Esophagus squamous epithelium (tissue), 5 donors: ENCODE measurements at places on chromosomes 3 and 15.

GRCh38 chr15:70356062-70356860 lies 258.5 kb upstream of the TLE3 start:
- DNase-seq = no peak

- no peak for DNase-seq
Observed at GRCh38 chr3:175208326-175208725, 349.2 kb downstream of the NAALADL2 start.

GRCh38 chr3:126551121-126551838 lies 7.5 kb downstream of the C3orf22 start:
- no peak for DNase-seq

GRCh38 chr15:56207711-56208110 lies 36.0 kb downstream of the RFX7 start:
- no peak for DNase-seq

- no peak for DNase-seq
Observed at GRCh38 chr3:57169872-57170623, 4.9 kb upstream of the IL17RD start.

- no peak for DNase-seq
Observed at GRCh38 chr3:78176869-78177268, 1137.0 kb downstream of the ROBO2 start.

GRCh38 chr15:71278989-71279756 lies 163.9 kb downstream of the THSD4 start:
- DNase-seq = no peak

GRCh38 chr3:105752791-105753415 lies 115.9 kb downstream of the CBLB start:
- no peak for DNase-seq

DNA sequence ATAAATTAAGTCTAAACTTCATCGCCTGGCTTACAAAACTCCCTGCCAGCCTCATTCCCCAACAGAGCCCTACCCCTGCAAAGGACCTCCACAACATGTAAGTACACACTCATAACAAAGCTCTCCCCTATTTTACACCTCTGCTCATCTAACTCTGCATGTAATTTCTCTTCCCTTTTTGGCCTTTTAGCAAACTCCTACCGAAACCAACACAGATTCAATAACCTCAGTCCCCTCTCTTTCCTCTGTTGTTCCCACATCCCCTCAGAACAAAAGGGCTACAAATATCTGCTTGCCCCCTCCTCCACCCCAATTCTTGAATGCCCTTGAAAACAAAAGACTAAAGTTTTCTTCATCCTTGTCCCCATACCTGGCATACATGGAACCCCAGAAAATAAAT lies 662 bp downstream of the UBL7 start:
- DNase-seq = no peak

- no peak for DNase-seq
Observed at GRCh38 chr15:69679623-69680228, 227.1 kb downstream of the RPLP1 start.

GRCh38 chr15:23565395-23566070 lies at the start of gene MKRN3:
Gene MKRN3, plus strand, starts transcription at chr15:23565674. Its CDS starts 109 bp downstream, at chr15:23565783.
- no peak for DNase-seq

DNA sequence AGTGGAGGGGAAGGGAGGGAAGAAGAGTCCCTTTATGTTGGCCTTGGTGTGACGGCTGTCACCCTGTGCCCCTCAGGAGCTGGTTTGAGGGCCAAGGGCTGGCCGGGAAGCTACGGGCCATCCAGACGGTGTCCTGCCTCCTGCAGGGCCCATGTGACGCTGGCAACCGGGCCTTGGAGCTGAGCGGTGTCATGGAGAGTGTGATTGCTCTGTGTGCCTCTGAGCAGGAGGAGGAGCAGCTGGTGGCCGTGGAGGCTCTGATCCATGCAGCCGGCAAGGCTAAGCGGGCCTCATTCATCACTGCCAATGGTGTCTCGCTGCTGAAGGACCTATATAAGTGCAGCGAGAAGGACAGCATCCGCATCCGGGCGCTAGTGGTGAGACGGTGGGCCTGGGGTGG lies 8.1 kb upstream of the RCCD1 start:
- DNase-seq = no peak

DNA sequence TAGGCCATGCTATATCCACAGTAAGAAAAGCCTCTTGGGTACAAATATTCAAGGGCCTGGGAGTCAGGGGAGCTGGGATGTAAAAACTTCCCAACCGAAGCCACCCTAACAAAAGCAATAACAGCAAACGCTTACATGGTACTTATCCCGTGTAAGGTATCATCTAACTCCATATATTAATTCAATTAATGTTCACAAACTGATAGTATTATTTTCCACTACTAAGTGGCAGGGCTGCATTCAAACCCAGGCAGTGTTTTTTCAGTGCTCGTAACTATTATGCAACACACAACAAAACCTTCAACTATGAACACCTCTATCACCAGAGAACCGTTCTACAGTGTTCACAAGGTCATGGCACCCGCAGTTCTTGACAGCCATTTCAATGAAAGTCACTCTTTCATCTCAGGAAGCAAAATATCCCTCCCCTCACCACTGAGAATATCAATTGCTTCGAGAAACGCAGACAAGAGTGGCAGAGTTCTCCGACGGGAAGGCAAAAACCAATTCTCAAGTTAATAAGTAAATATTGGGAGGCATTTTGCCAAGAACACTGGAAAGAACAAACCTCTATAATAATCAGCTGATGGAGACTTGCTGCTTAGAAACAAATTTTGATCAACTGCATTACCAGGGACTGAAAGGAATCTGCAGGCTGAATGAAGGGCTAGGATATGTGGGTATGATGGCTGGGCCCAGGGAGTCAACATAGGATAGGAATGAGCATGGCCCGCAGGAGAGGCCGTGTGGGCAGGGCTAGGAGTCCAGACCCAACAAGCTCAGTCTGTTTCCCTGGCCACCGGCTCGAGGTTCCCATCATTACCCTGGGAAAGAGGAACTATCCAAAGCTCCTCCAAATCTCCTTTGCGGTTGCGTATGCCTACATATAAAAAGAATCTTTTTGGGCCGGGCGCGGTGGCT lies 72.3 kb downstream of the XXYLT1 start:
- no peak for DNase-seq

DNA sequence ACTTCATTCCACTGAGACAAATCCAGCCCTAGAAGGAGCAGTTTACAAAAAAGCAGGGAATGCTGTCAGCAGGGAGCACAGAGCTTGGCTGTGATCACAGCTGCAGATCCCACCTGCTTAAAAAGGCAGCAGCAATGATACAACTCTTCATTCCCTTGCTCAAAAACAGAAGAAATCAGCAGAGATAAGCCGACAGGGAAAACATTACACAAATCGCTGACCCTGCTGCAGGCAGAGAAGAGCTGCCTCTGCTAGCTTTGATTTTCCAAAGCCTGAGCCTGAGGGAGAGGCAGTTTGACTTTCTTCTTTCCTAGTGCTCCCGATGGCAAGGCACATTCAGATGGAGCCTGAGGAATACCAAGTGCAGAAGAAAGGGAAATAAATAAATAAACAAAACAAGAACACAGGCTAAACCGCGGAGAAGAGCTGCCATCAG lies 80.2 kb downstream of the SHQ1 start:
- DNase-seq = no peak

GRCh38 chr15:43249699-43250203 lies 17.0 kb downstream of the TGM5 start:
- DNase-seq = no peak

DNA sequence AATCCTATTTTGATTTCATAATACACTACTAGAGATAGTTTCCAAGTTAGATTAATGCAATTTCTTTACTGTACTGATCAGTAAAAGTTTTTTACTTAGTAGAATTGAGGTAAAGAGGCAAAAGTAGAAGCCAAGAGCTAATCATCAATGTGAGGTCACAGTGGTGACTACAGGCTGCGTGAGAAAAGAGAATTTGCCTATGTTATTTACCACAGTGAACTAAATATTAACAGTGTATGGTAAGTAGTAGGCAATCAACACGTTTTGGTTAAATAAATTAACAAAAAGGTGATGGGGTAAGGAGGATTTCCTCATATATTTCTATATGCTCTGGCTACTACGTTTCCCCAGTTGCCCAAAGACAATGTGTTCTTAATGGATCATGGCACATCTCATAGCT lies 202.2 kb upstream of the CMC1 start:
- no peak for DNase-seq

GRCh38 chr15:63196842-63197241 lies 7.4 kb downstream of the RAB8B start:
- no peak for DNase-seq

DNA sequence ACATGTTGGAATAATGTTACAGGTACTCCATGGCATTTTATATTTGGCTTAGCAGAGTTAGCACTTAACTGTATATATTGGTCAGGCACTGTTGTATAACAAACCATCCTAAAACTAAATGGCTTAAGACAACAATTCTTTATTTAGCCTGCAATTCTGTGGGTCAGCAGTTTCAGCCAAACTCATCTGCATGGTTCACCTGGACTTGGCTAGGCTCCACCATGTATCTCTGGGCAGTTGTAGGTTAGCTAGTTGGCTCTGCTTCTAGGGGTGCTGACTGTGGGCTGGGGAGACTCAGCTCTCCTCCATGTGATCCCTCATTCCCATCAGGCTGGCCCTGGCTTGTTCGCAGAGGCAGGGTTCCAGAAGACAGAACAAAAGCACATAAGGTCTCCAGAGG lies 34.4 kb downstream of the RARB start:
- DNase-seq = no peak

- DNase-seq = no peak
Observed at GRCh38 chr3:184291044-184291737, 7.8 kb upstream of the PSMD2 start.

DNA sequence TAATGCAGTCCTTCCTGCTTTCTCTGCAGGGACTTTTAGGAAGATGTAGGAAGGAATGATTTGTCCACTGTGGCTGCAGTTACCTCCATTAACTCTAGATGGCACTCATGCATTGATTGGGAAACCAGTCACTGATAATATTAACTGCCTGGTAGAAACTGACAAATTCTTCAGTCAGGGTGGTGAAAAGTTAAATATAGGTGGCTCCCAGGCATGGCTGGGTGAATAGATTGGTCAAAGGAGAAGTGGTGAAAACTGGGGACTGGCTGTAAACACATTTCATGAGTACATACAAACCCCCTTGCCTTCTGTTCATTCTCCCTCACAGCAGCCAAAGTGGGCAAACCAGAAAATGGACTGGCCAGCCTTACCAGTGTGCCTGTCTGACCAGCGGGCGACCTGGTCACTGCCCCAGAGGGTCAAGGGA lies 333.4 kb downstream of the THSD4 start:
- no peak for DNase-seq

- no peak for DNase-seq
Observed at GRCh38 chr3:178099274-178099673, 437.0 kb upstream of the KCNMB2 start.

DNA sequence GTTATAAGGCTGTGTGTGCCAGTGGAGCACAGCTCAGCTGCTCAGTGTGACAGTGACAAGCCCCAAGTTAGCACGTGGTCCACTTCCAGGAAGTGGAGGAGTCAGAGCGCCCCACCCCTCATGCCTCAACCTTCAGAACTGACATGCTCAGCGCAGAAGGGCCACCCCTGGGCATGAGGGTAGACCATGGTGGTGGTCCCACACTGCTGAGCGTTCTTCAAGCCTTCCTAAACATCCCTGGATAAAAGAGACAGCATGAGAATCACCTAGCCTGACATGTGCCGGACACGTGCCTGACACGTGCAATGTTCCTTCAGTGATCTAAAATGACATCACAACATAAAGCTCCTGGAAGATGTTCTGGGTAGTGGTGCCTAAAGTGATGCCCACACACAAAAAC lies 16.8 kb downstream of the ATP10A start:
- DNase-seq = no peak
